ENCODE measurements at places on chromosomes 7 and 10. TPM values are rescaled to one million over a fixed set of nuclear protein-coding genes. Genes with fewer than 3 reads are reported as not detected.
A peak's percentile ranks its signal among the peaks of the same experiment; 100 is the strongest.

DNA sequence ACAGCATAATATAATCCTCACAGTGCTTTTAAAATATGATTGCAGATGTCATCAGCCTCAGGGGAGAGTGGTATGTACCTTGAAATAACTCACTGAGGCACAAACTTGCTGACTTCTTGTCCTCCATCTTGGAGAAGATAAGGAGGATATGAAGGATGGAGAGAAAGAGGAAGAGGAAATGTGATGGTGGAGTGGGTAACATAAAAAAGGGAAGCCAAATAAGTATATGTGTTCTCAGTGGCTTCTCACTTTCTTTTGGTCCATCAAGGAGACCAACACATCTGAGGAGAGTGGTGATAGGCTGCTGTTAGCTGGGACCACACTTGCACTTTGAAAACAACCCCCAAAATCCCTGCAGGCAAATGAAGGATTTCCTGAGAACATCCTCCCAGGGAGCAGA is 21.6 kb upstream of the ZNF37A start:
- DNase-seq: no peak
- H3K4me3 ChIP-seq: no peak overlapping the region

GRCh38 chr7:92835261-92835850 is 1.0 kb downstream of the CDK6 start:
- H3K27me3 ChIP-seq: no peaks in the 10 kb centered on the region
- peaks cover 35% of the 10 kb centered on the region for H3K4me1 ChIP-seq
- peak; percentile 81 for DNase-seq
- H3K4me3 ChIP-seq: peak overlapping the region; percentile 71

GRCh38 chr7:91247500-91247899 is 16.7 kb upstream of the FZD1 start:
- H3K27ac ChIP-seq: no peak overlapping the region
- no peaks in the 10 kb centered on the region for H3K4me1 ChIP-seq
- DNase-seq: no peak
- H3K36me3 ChIP-seq: no peaks in the 10 kb centered on the region

- H3K4me1 ChIP-seq: no peaks in the 10 kb centered on the region
- no peak for DNase-seq
- no peaks in the 10 kb centered on the region for H3K36me3 ChIP-seq
- H3K27ac ChIP-seq: no peak overlapping the region
- no peak overlapping the region for H3K4me3 ChIP-seq
Measured at GRCh38 chr7:329691-330281, 39.8 kb downstream of the FOXL3 start.

DNA sequence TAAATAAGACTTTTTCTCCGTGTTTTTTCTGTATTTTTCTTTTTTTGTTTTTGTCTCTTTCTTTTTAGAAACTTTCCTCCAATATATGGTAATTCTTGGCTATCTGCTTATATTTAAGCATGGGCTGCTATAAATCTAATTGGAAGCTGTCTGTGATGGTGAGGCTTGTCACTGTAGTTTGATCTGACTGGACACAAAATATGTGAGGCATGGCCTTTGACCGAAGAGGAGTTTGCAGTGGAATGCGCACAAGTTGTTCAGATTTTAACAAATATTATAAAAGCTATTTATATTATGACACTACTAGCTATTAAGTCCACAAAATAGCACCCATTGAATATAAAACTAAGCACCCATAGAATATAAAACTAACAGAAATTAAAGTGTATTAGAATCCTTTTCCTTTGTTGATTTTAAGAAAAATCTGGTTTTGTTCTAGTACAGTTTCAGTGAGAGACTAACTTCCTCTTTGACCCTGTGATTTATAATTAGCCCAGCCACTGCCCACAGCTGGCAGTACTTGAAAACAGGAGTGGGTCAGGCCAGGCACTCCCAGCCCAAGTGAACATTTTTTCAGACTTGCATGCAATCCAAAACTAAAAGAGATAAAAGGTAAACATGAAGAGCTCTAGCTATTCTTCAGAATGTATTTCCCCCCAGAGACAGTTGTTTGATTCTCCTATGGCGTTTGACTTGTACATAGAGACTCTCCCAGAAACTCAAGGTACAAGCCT is 69.9 kb upstream of the FGL2 start:
- no peak overlapping the region for H3K4me3 ChIP-seq
- DNase-seq: no peak
- H3K27ac ChIP-seq: no peak overlapping the region

RBM20 gene
- total RNA-seq: not detected

FAM237B gene
- not detected for total RNA-seq

DNA sequence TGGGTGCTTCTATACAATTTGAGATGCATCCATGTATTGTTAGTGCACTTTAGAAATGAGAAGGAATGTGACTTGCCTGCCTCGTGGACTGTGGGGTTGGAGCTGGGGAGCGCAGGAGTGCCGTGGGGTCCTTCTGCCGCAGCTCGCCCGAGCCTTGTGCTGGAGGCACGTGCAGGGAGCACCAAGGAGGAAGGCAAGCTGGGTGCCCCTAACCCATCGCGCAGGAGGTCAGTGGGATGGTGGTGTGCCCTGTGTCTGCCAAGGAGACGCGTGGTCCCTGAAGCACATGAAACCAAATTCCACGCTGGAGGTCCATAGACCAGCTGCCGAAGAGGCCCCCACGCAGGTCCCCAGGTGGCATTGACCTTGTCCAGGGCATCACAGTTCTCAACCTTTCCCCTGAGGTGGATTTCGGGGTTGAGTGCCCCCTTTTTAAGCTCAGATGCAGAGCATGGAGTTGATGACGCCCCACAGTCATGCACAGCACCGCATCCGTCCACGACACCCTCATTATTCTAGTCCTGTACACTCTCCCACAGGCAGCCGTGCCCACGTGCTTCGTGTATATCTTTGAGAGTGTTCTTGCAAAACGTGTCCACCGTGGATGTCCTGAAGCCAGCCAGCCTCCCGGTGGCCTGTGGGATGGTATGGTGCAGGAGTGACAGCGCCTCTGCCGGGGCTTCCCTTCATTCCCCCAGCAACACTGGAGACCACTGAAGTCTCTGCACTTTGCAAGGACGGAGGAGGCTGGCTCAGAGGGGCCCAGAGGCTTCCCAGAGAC is 35.5 kb downstream of the FKBP6 start:
- no peak overlapping the region for H3K4me3 ChIP-seq
- H3K27me3 ChIP-seq: no peaks in the 10 kb centered on the region
- no peak overlapping the region for H3K27ac ChIP-seq
- no peaks in the 10 kb centered on the region for H3K36me3 ChIP-seq

- H3K4me1 ChIP-seq: no peaks in the 10 kb centered on the region
- DNase-seq: peak; percentile 5
- no peak overlapping the region for H3K27ac ChIP-seq
- no peak overlapping the region for H3K4me3 ChIP-seq
Measured at GRCh38 chr10:113305871-113306270, 247.0 kb upstream of the HABP2 start.

DNA sequence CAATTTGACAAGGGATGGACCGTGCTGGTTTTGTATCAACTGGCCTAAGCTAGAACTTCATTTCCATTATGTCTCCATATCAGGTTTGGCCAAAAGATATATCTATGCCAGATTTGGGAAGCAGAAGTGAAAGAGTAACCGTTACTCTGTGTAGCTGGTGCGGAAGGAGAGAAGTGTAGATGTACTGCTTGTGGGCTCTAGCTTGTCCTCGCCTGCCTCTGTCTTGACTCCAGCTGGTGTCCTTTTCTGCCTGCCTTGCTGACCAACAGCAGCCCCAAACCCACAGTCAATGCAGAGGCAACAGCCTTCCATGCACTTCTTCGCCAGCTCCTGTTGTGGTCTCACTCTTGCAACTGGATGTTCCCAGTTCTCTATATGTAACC is 128.5 kb downstream of the KIF20B start:
- no peak for DNase-seq
- no peak overlapping the region for H3K27ac ChIP-seq
- no peaks in the 10 kb centered on the region for H3K27me3 ChIP-seq
- no peaks in the 10 kb centered on the region for H3K4me1 ChIP-seq

DNA sequence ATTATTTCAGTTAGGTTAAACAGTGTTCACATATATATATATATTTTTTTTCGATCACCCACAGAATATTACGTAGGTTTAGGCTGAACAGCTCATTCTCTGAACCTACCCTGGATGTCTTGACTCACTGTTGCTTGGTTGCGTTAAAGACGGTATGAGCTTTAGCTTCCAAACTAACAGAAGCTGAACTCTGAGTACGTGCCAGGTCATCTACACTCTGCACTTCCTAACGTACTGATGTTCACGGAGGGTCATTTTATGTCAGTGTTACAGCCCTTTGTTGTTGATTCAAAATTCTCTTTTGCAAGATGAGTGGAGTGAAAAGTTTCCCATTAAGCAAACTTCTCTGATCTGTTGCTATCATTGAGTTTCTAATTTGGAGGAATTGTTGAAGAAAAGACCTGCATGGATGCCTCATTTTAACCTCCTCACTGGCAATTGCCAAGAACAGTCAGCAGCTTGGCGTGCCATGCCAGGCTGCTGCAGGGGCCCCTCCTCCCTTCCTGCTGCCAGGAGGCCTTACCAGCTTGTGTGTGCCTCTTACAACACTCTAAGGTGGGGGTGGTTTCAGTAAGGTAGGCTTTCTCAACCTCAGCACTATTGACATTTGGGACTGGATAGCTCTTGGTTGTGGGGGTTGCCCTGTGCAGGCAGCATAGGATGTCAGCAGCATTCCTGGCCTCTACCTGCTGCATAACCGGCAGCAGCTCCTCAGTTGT is 44.3 kb downstream of the INSYN2A start:
- peaks cover 28% of the 10 kb centered on the region for H3K4me1 ChIP-seq
- no peaks in the 10 kb centered on the region for H3K36me3 ChIP-seq
- H3K4me3 ChIP-seq: no peak overlapping the region
- H3K27ac ChIP-seq: no peak overlapping the region
- H3K27me3 ChIP-seq: no peaks in the 10 kb centered on the region

GRCh38 chr10:79133416-79133815 is 64.7 kb downstream of the ZMIZ1 start:
- H3K4me1 ChIP-seq: peaks cover 52% of the 10 kb centered on the region
- H3K36me3 ChIP-seq: peaks cover 9% of the 10 kb centered on the region
- no peak overlapping the region for H3K27ac ChIP-seq
- no peak for DNase-seq
- H3K4me3 ChIP-seq: no peak overlapping the region
- no peaks in the 10 kb centered on the region for H3K27me3 ChIP-seq

ERVW-1 gene
- not detected for total RNA-seq

DNA sequence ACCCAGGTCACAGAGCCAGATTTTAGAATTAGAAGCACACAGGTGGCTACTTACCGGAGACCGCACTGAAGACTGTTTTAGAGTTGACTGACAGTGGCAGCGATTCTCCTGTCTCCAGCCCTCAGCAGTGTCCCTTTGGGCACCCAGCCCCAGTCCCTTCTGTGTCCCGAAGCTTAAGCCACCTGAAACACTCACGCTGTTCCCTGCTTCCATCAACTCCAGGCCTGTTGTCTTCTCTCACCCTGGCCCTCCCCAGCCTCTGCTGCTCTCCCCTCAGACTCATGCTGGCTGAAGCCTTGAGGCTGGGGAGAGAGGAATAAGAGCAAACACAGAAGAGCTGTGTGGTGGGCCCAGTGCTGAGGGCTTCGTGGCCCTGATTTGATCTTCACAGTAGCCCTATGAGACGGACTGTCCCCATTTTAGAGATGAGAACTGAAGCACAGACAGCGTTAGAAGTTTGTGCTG is 10.6 kb downstream of the SAP25 start:
- no peaks in the 10 kb centered on the region for H3K27me3 ChIP-seq
- no peaks in the 10 kb centered on the region for H3K36me3 ChIP-seq
- H3K4me3 ChIP-seq: no peak overlapping the region
- peaks cover 6% of the 10 kb centered on the region for H3K4me1 ChIP-seq
- no peak overlapping the region for H3K27ac ChIP-seq

- no peaks in the 10 kb centered on the region for H3K36me3 ChIP-seq
- no peaks in the 10 kb centered on the region for H3K27me3 ChIP-seq
- DNase-seq: no peak
- no peaks in the 10 kb centered on the region for H3K4me1 ChIP-seq
Measured at GRCh38 chr7:35505066-35505465, 189.9 kb downstream of the HERPUD2 start.

HABP2 gene
- total RNA-seq: not detected

DNA sequence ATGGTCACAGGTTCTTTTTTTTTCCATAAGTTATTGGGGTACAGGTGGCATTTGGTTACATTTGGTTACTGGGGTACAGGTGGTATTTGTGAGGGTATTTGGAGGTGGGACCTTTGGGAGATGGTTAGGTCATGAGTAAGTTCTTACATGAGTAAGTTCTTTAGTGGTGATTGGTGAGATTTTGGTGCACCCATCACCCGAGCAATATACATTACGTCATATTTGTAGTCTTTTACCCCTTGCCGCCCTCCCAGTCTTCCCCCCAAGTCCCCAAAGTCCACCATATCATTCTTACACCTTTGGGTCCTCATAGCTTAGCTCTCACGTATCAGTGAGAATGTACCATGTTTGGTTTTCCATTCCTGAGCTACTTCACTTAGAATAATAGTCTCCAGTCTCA is 49.2 kb upstream of the R3HCC1L start:
- no peaks in the 10 kb centered on the region for H3K27me3 ChIP-seq
- no peak for DNase-seq
- H3K4me1 ChIP-seq: no peaks in the 10 kb centered on the region
- H3K27ac ChIP-seq: no peak overlapping the region

- no peaks in the 10 kb centered on the region for H3K36me3 ChIP-seq
- H3K4me1 ChIP-seq: no peaks in the 10 kb centered on the region
- no peak overlapping the region for H3K4me3 ChIP-seq
- DNase-seq: no peak
- no peak overlapping the region for H3K27ac ChIP-seq
- peaks cover 10% of the 10 kb centered on the region for H3K27me3 ChIP-seq
Measured at GRCh38 chr10:103044942-103045489, 126.9 kb downstream of the CNNM2 start.

DNA sequence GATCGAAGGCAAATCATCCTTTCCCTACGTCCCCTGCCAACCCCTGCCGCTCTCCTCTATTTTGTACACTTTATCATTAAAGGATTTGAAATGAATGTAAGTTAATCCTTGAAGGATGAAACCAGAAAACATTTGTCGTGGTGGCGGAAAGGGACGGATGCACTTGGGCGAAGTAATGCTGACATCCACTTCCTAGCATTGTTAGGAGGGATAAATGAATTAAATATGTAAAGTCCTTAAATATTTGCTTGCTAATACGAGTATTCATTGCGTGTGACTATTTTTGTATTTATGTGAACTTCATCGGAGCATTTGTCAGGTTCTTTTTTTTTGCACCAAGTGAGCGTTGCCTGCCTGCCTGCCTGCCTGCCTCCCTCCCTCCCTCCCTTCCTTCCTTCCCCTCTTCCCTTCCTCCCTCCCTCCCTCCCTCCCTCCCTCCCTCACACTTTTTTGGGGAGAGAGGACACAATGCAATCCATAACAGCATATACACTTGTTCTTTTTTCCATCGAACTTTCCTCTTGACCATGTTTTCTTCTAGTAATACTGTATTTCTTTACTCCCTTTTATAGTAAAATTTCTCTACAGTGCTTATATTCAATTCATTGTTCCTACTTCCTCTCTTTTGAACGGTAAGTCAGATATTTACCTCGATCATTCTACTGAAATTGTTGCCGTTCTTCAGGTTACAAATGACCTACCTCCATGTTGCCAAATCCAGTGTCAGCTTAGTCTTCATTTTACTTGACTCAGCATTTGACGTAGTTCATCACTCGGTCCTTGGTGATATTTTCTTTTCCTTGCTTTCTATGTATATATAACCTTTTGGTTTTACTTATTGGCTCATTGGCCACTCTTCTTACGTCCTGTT is 831 bp downstream of the CCDC7 start:
- peak overlapping the region; percentile 82 for H3K4me3 ChIP-seq
- no peaks in the 10 kb centered on the region for H3K36me3 ChIP-seq
- peaks cover 8% of the 10 kb centered on the region for H3K4me1 ChIP-seq
- peaks cover 9% of the 10 kb centered on the region for H3K27me3 ChIP-seq
- DNase-seq: peak; percentile 29

All from endothelial cell of umbilical vein (primary cell).